ENCODE measurements at places on chromosomes 5 and 9.

GRCh38 chr9:6247266-6247665, 31.7 kb downstream of the IL33 start:
- DNase-seq, result no peak

DNA sequence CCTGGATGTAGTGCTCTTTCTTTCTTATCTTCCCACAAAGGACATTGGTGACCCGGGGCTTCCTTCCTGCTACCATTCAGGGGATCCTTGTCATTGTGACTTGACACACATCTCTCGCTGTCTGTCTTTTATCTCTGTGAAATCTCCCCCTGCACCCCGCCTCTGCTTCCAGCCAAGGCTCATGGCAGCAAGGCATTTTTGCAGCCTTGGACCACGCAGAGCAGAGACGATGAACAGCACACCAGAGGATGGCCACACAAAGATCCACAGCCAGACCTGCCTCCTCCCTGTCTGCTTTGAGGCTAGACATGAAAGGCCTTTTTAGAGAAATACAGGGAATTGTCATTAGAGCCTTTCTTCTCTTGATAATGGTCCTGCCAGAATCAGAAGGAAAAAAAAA, 549.1 kb downstream of the CDK5RAP2 start:
- DNase-seq, result no peak

GRCh38 chr5:89698028-89698427, 711.5 kb downstream of the CETN3 start:
- DNase-seq, result no peak

- DNase-seq, result peak; percentile 65
Measured at GRCh38 chr5:136424835-136425584, 59.7 kb upstream of the TRPC7 start.

- DNase-seq, result peak; percentile 44
Measured at GRCh38 chr5:138784590-138784989, 31.4 kb downstream of the CTNNA1 start.

- no peak for DNase-seq
Measured at GRCh38 chr5:16619136-16619535, 2.3 kb upstream of the RETREG1 start.

GRCh38 chr5:144086295-144086694, 84.2 kb downstream of the YIPF5 start:
- no peak for DNase-seq

- DNase-seq, result no peak
Measured at GRCh38 chr9:95978106-95978505, 102.6 kb downstream of the ERCC6L2 start.

GRCh38 chr9:110426052-110426709, 88.5 kb upstream of the TXNDC8 start:
- peak; percentile 28 for DNase-seq

- DNase-seq, result no peak
Measured at GRCh38 chr5:89826938-89827337, 582.6 kb downstream of the CETN3 start.

DNA sequence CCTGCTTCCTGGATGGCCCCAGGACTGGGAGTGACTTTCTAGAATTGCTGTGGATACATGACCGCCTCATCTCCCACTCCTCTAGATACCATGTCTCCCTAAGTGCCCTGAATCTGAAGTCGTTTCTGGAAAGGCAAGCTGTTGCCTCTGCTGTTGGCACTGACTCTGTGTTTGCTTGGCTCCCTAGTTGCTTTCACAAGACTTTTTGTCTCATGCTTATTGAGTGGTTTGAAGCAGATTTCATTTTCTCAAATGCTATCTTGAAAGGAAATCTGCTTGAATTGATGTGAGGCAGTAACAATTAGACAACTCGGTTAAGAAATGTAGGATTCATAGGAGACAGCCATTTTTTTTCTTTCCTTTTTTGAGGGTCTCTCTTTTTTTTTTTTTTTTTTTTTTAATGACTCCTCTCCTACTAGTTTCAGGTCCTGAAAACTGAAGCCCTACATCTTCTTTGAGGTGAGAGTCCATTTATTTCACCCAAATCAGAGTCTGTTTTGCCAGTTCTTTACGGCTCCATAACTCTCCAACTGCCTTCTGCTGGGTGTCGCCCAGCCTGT, 65.9 kb downstream of the PRDM6 start:
- DNase-seq, result no peak

DNA sequence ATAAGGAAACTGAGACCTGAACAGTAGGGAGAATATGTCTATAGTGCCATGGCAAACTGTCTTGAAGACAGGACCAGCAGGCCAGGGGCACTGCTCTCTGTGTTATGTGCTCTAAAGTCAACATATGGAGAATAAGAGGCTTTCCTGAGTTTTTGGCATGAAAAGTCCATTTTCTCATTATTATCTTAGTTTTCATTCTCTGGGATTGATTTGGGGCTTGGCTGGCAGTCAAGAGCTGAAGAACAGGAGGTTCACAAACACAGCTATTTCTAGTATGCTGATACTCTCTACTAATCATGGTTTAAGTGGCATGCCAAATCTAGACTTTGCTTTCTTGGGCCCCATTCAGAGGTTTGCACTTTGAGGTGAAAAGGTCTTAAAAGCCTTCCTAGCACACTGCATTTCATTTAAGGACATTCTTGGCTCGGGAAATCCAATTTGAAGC, 404.4 kb downstream of the ZNF608 start:
- peak; percentile 83 for DNase-seq

- no peak for DNase-seq
Measured at GRCh38 chr5:50800410-50800809, 134.0 kb downstream of the PARP8 start.

GRCh38 chr5:10540951-10541646, 22.8 kb upstream of the ANKRD33B start:
- DNase-seq, result no peak

GRCh38 chr9:134240361-134240760, 76.0 kb upstream of the RNU6ATAC start:
- DNase-seq, result no peak

DNA sequence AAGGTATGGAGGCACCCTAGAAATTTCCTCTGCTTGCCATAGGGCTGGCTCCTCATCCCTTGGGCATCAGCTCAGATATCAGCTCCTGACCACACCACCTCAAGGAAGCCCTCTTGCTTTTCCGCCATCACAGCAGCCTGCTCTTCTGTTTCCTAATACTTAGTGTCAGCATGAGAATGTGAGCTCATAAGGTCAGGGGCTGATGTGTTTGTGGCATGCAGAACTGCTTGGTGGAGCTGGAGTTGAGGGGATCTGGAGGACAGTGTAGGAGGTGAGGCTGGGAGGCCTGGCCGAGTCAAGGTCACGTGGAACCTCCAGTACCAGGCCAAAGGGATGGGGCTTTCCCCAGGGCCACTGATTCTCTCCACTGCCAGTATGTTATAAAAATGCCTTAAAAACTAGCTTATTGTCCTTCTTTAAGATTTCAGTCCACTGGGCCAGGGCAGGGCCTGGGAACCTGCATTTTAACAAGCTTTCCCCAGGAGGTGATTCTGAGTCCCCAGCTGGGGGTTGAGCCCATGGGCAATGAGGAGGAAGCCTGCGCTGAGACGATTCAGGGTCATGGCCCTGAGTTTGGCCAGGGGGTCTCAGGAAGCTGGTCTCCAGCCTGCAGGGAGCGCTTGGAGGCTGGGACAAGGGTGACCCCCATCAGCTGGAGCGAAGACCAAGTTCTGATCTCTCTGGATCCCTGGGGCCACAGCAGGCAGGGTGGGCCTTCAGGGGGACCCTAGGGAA, 28.6 kb downstream of the DAB2IP start:
- DNase-seq, result no peak

DNA sequence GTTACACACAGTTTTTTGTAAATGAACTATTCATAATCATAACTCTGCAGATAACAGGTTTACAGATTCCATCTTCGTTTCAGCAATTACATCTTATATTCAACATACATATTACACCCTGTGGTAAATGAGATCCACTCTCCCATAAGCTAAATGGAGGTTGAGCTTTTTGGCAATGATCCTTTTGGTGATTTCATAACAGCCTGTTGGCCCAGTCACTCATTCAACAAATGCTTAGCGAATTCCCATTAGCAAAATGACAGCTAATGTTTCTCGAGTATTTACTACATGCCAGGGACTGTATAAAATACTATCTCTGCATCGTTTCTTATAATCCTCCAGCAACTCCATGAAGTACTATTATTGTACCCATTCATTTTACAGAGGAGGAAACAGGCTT, 25.4 kb upstream of the AGXT2 start:
- no peak for DNase-seq

Measured in fibroblast of skin of right biceps (primary cell).